ENCODE measurements at places on chromosomes 1 and 21. TPM values are rescaled to one million over a fixed set of nuclear protein-coding genes. Genes with fewer than 3 reads are reported as not detected.

CELA2A gene
- total RNA-seq: not detected

DNA sequence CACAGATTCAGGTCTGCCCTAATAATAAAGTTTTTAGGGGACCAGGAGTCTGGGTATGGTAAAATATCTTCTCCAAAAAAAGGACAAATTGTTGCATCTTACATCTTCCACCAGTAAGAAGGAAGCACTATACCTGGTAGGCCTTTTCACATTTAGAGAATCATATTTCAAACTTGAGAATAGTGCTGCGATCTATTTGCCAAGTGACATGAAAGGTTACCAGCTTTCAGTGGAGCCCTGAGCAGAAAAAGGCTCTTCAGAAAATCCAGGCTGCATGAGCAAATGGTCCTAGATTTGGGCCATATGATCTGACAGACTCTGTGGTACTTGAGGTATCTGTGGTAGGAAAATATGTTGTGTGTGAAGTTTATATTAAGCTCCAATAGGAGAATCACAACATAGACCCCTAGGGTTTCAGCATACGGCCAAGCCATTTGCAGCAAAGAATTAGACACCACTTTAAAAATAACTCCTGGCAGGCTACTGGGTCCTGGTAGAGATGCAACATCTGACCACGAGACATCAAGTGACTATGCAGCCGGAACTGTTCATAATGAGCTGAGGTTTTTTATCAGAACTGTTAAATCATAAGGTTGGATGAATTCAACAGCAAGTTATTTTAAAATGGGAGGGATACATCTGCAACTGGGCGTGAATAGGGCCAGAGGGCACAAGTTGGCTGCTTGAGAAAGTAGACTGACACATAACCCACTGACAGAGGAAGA lies 38.6 kb upstream of the CCDC190 start:
- no peak for DNase-seq

- no peak for DNase-seq
Measured at GRCh38 chr1:22689505-22689904, 21.1 kb upstream of the EPHB2 start.

DNA sequence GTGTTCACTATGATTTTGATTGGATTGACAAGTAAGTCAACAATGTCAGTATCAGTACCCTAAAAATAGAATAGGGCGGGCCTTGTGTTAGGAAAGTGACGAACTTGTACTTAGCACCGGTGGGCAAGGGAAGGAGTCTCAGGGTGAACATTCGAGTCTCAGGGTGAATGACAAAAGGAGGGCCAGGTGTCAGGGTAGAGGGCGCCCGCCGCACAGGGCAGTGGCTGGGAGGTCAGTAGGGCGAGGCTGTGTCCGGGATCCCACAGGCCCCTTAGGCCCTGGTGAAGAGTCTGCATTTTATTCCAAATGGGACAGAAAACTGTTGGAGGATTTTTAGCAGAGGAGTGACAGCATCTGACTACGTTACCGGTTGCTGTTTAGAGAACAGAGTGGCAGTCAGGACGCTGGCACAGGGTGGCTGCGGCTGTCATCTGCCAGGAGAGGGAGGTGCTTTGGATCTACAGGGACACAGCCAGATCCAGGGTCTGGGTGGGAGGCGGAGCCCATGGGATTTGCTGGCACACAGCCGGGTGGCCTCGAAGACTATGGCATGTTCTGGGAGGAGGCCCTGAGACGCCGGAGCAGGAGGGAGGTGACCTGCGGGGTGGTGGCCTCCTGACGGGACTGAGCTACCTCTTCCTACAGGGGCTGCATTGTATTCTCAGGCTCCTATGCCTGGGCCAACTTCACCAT lies 11.0 kb downstream of the AGTRAP start:
- DNase-seq: no peak

NOS1AP gene
- 0.18 TPM for total RNA-seq

TMPRSS3 gene
- total RNA-seq: 123 TPM
